NCI-H2081 (cell line): ENCODE measurements at places on chromosomes 16 and 17.

DNA sequence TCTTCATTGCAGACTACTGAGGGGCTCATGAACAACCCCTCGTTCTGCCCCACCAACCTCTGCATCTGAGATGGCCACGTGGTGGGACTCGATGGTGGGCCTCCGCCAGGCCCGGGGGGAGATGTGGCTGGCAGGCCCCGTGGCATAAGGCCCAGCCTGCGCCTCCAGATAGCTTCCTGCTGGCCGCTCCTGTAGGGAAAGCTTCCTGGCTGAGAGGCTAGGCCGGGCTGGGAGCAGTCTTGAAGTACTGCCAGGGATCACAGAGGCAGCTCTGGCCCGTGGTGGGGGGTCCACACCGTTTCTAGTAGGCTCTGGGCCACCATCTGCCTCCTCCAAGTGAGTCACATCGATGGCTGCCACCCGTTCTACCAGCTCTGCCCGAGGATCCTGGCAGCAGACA, 7.6 kb downstream of the CAMKK1 start:
- no peak for DNase-seq

DNA sequence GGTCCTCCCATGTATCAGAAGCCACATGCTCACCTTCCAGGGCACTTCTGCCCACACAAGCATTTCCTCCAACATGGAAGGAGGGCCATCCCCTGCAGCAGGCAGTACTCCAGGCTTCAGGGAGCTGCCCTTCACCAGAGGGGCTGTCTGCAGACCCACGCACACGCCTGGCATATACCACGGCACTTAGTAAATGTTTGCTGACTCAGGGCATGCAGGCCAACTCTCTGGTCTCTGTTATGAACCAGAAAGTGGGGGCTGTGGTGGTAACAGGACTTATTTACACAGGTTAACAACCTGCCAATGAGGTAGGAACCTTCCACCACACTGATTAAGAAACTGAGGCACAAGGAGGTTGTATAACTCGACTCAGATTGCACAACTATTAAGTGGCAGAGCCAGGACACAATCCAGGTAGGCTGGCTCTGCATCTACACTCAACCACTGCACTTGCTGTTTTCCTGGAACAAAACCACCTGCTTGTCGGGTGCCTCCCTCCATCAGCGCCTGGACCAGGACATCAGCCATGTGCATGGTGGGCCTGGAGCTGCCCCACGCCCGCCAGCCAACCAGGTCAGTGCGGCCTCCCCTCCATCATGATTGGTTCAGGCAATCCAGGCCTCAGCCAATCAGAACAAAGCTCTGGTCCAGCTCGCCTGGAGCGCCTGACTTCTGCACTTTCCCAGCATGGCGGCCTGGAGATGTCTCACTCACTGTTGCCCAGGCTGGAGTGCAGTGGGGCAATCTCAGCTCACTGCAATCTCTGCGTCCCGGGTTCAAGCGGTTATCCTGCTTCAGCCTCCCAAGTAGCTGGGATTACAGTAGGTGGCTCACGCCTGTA, 19.2 kb downstream of the ACTG1 start:
- no peak for DNase-seq

DNA sequence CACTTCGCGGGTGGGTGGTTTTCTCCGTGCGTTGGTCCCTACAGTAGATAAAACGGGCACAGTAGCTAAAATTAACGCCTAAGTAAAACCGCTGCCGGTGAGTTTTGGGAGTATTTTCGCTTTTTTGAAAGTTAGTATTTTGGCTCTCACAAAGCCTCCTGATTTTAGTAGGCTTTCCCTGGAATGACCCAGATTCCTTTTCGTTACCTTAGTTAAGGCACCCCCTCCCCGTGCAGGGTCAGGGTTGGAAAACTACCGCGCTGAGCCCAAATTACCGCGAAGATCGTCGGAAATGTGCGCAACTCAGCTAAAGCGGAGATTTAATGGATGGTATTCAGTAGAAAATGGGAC, 28.3 kb upstream of the ST6GALNAC1 start:
- DNase-seq, result no peak

DNA sequence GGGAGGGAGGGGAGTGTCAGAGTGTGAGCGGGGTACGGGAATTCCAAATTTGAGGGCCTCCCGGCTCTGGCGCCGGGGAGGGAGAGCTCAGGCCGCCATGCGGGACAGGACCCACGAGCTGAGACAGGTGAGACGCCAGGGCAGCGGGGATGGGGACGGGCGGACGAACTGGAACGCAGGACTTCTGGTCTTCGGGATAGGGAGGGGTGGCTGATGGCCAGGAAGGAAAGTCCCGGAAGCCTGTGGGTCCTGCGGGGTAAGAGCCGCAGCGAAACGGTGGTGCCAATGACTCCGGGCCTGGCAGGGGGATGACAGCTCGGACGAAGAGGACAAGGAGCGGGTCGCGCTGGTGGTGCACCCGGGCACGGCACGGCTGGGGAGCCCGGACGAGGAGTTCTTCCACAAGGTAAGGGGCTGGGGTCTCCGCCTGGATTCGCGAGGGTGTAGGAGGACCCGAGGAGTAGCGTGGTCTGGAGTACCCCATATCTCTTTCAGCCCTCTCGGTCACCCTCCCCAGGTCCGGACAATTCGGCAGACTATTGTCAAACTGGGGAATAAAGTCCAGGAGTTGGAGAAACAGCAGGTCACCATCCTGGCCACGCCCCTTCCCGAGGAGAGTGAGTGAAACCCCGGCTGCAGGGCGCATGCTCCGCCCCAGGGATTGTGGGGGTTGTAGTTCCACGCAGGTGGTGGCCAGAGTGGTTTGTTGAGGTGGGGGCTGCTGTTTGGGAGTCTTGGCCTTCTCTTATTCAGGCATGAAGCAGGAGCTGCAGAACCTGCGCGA, 543 bp downstream of the STX4 start:
- DNase-seq, result peak; percentile 43

DNA sequence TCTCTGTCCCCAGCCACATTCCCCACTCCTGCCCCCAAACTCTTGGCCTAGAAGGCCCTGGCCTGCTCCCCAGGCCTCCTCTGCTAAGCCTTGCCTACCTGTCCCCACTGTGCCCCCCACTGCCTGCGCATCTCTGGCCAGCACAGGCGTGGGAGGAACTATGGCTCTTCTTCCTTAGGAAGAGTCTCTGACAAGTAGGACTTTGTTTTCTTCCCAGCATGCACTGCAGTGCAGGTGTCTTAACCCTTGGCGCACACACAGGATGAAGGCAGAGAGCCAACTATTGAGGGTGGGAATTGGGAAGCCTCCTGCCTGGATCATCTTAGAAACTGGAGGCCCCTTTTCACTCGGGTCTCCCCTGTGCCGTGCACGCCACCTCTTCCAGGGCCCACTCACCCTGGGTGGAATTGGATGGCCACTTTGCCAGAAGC, 3.6 kb downstream of the AMDHD2 start:
- no peak for DNase-seq

- peak; percentile 84 for DNase-seq
Measured at GRCh38 chr17:81419319-81419885, 24.1 kb downstream of the BAHCC1 start.

- DNase-seq, result no peak
Measured at GRCh38 chr17:47937941-47938340, 3.4 kb upstream of the PNPO start.
